Mucosa of descending colon (tissue), 3 donors: ENCODE measurements at places on chromosomes 11 and 22.

GRCh38 chr11:72784662-72785061, 9.2 kb downstream of the STARD10 start:
- DNase-seq = peak; percentile 48

GRCh38 chr11:19403196-19403895, 162.6 kb upstream of the E2F8 start:
- no peak for DNase-seq

DNA sequence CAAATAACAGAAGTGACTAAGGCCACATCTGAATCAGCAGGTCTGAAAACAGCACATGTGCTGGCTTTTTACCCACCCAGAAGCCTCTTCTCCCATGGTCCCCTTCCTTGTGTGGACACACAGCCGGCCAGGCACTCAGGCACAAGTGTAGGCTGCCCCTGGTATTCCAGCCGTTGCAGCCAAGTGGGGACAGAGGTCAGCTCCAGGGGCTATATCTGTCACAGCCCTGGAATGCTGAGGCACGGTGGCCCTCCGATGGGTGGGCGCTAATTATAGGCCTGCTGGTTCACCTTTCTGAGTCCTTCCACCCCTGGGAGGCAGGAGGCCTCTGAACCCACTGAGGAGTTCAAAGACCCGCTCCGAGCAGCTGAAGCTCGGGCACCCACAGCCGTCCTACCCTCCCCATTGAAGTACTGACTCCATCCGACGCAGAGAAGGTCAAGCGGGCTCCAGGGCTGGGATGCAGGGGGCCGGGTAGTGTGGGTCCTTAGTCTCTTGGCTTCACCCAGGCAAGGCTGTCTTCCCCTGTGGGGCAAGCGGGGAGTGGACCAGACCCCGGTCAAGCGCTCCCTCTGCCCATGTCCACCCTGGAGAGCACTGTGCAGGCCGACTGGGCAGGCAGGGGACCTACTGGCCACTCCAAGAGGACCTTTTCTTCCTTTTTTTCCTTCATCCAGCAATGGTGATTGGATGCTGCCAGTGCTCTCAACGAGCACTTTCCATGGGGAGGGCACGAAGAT, 14.3 kb downstream of the FGF3 start:
- DNase-seq = no peak

GRCh38 chr11:65315204-65315865, 669 bp downstream of the CDC42EP2 start:
- peak; percentile 89 for DNase-seq

DNA sequence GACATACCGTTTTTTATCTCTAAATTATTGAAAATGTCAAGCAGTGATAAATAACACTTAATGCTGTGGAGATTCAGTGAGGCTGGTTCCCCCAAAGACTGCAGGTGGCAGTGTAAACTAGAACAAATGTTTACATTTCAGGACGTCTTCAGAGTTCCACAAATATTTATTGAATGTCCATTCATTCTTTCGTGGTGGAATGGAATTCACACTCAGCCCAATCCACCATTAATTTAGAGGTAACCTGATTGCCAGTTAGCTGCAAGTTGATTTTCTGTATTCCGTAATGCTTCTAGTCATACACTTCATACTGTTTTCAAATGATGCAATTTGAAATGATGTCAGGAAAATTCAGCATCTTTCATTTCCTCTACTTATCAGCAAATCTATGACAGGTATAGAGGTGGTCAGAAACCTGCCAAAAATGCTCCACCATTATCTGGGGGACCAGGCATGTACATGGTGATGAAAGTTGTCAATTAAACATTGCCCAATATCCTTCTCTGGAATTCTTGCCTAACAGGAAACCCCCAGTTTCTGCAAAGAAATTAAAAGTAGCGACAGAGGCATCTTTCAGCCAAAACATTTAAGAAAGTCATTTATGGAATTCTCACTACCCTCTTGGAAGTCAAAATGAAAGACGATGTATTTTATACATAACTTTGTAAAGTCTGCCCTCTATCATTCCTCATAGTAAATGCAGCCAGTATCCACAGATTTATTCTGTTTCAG, 94.3 kb upstream of the BMAL1 start:
- no peak for DNase-seq

DNA sequence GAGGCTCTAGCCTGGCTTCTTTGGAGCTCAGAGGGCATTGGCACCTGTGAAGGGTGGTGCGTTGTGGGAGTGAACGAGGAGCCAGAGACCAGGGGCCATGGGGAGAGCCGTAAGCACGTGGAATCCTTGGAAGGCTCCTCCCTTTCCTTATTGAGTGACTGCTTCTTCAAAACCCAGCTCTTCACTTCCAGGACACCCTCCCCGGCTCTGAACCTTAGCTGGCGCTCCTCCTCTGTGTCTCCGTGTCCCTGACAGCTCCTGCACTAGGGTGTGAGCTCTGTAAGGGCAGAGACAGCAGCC, 26.3 kb downstream of the POLR3H start:
- DNase-seq = no peak

DNA sequence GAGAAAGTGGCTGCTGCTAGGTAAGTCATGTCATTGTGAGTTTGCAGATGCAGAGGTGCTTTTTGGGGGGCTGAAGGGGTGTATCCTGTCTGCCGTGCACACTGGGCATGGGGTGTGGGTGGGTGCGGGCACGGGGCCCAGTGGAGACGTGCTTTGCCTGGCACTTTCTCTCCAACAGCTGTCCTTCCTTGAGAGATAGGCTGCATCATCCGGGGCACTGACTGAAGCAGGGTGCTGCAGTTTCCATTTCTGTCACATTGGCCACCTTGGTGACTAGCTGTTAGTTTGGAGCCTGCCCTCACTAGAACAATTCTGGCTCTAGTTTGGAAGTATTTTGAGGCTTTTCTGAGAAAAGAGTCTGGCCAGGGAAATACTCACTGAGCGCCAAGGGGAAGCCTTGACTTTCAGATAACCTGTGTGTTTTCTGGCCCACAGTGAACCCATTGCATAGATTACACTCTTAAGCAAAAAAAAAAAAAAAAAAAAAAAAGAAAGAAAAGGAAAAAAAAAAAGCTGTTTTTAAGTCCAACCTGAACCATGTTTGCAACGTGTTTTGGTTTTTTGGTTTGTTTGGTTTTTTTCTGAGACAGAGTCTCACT, 219.2 kb downstream of the NAV2 start:
- DNase-seq = no peak

GRCh38 chr22:50217543-50218152, 16.8 kb downstream of the SELENOO start:
- no peak for DNase-seq

DNA sequence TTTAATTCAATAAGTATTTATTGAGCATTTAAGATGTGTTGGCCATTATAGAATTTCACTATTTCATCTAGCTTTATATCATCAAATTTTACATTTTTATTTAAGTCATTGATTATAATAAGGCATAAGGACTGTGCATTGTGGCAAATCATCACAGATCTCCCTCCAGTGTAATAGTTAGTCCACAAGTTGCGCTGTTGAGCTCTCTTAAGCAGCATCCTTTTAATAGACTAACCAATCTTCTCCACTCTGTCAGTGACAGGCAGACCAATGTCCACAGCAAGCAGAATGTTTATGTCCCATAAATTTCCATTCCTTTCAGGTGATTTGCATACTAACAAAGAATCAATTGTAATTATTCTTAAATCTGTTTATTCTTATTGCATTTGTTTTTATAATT, 595.3 kb upstream of the CCDC90B start:
- no peak for DNase-seq

DNA sequence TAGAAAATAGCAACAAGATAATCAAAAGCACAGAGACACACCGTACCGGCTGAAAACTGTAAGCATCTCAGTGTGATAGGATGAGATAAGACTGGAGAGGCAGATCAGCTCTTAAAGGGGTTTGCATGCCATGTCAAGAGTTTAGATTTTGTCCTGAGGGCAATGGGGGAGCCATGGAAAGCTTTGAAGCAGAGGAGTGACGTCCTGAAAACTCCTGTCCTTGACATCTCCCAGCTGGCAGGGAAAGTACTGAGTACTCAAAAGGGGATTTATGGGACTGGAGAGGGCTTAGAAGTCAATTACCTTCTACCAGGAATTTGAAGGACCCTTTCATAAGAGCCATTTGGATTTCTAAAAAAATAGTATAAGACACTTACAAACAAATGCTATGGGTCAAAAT, 420.5 kb upstream of the NARS2 start:
- no peak for DNase-seq

- DNase-seq = no peak
Measured at GRCh38 chr11:66055021-66055420, 2.9 kb downstream of the SF3B2 start.

- no peak for DNase-seq
Measured at GRCh38 chr11:43575913-43576310, 104.6 kb upstream of the HSD17B12 start.

GRCh38 chr11:63747011-63747410, 21.6 kb downstream of the ZFTA start:
- no peak for DNase-seq

- no peak for DNase-seq
Measured at GRCh38 chr11:15266999-15267398, 152.3 kb downstream of the INSC start.

DNA sequence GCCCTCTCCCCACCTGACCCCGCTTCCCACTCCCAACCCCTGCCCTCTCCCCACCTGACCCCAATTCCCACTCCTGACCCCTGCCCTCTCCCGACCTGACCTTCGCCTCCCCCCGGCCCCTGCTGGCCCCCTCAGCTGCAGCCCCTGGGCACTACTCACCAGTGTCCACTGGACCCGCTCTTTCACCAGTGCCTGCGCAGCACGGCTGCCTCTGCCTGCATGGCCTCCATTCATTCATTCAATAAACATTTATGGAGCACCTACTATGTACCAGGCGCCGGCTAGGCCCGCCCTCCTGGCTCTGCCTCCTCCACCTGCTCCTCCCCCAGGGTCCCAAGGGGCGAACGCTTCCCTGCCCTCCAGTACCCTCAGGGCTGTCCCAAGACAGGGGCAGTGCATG, 42.6 kb downstream of the ELFN2 start:
- DNase-seq = no peak

DNA sequence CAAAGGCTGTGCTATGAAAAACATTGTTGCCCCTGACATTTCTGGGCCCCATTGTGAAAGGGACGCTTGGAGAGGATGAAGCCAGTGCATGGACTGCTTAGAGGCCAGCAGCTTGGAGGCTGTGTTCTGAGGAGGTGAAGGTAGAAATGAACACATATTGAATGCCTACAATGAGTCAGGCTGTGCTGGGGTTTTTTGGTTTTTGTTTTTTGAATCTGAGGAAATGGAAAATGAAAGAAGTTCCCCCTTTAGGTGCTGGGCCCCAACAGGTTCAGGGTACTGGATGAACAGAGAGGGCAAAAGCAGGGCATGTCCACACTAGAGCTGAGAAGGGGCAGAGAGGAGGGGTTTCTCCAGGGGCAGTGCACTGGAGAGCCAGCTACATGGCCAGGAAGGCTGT, 166.1 kb upstream of the API5 start:
- DNase-seq = no peak
